NCI-H446 treated with DMSO at 0.1 percent for 48 hours (cell line): ENCODE measurements at places on chromosomes 12 and 14.

GRCh38 chr12:33125755-33126154 lies 229.2 kb upstream of the PKP2 start:
- DNase-seq, result no peak

- DNase-seq, result no peak
These were observed 7.4 kb downstream of the AAAS start for GRCh38 chr12:53313996-53314395.

DNA sequence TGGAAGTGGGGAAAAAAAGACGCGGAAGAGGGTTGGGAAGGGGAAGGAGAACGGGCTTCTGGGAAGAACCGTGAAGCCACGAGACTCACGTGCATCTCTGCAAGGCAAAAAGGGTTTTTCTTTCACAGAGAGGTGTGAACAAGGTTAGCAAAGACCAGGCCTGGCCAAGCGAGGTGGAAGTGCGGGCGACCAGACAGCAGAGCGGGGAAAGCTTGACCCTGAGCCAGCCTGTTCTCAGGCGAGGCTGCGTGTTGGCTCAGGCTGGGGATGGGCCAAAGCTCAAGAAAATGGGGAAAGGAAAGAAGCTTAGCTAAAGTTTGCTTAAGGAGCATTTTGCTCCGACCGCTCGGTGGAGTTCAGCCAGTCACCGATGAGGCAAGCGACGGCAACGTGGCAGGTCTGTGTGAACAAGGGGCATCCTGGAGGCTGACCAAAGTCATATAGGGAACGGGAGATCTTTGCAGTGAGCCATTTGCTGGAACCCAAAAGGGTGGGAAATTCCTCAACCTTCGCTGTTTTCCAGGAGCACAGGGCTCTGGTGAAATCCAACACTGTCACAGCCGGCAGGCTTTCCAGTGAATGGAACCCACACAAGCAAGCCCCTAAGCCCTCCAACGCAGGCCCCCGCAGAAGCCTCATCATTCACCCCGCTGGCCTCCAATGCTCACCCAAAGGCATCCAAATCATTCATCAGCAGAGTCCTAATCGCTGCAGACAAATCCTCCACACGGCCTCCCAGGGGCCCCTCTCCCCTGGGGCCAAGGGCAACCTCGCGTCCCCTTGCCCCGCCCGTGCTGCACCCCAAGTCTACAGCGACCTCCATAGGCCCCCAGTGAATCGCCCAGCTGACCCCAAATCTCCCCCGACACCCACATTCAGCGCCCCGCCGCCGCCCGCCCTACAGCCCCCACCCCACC lies 754 bp downstream of the ZNF605 start:
- DNase-seq, result peak; percentile 14

GRCh38 chr12:116058574-116058973 lies 218.9 kb downstream of the MED13L start:
- no peak for DNase-seq

GRCh38 chr12:80847575-80847974 lies 90.2 kb downstream of the LIN7A start:
- no peak for DNase-seq

GRCh38 chr12:10030446-10030845 lies at the start of gene CLEC9A:
Gene CLEC9A (plus strand): TSS chr12:10030682. CDS start chr12:10052688, 22,006 bp downstream.
- no peak for DNase-seq

- DNase-seq, result no peak
These were observed 96.9 kb downstream of the STXBP6 start for GRCh38 chr14:24952851-24953666.

DNA sequence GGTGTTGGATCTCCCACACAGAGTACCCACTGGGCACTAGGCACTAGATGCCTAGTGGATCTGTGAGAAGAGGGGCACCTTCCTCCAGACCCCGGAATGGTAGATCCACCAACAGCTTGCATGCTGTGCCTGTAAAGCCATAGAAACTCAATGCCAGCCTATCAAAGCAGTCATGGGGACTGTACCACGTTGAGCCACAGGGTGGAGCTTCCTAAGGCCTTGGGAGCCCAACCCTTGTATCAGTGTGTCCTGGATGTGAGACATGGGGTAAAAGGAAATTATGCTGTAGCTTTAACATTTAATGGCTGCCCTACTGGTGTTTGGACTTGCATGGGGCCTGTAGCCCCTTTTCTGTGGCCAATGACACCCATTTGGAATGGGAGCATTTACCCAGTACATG lies 1024.9 kb downstream of the TMEM121 start:
- DNase-seq, result no peak

DNA sequence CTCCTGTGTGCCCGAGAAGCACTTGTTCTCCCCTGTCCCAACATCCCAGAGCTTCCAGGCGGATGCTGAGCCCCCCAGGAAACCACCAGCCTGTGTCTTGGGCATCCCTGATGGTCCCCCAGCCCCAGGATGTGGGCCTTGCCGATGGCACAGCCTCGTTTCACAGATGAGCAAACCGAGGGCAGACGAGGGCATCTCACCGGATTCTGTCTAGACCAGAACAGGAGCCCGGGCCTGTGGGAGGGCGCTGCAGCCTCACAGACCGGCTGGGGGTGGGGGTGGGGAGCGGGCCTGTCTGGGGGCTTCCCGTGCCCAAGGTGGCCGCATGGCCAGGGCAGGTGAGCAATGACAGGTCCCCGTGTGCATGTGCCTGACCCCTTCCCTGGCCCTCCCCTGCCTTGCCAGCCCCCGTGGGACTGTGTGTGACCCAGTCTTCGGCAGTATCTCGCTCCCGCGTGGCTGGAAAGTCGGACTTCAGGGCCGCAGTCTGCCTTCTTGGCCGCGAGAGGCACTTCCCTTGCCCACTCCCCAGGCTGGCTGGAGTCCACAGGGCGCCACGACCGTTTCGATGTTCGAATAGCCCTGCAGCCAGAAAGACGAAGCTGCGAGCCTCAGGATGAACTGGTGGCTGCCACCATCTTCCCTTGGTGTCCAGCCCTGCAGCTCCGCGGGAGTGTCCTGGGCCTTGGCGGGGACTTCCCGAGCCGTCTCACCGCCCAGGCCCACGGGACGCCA lies 8.9 kb downstream of the RFLNA start:
- no peak for DNase-seq

GRCh38 chr12:93419388-93420034 lies 22.2 kb downstream of the UBE2N start:
- peak; percentile 46 for DNase-seq

GRCh38 chr14:55976219-55976618 lies 142.0 kb upstream of the PELI2 start:
- no peak for DNase-seq

- DNase-seq, result no peak
These were observed 5.3 kb downstream of the GYS2 start for GRCh38 chr12:21599143-21599999.

DNA sequence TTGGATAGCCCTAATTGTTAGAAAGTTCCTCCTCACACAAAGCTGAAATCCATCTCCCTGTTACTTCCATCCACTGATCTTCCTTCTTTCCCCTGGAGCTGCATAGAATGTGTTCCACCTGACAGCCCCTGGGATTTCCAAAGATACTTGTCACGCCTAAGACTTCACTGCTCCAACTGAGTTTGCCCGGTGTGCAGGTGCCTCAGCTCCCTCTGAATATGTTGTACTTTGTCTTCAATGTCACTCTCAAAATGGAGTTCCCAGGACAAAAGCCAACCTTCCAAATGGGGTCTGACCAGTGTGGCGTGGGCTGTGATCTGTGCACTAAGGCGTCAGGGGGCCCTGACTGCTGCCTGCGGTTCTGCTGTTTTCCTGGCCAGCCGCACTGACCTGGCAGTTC lies 42.8 kb downstream of the CACNA2D4 start:
- no peak for DNase-seq
